CD4-positive, alpha-beta T cell treated with Interferon gamma for 1 hour (primary cell): ENCODE measurements at places on chromosomes 1 and 21.

- no peak for DNase-seq
Measured at GRCh38 chr1:177444997-177445746, 274.4 kb downstream of the BRINP2 start.

DNA sequence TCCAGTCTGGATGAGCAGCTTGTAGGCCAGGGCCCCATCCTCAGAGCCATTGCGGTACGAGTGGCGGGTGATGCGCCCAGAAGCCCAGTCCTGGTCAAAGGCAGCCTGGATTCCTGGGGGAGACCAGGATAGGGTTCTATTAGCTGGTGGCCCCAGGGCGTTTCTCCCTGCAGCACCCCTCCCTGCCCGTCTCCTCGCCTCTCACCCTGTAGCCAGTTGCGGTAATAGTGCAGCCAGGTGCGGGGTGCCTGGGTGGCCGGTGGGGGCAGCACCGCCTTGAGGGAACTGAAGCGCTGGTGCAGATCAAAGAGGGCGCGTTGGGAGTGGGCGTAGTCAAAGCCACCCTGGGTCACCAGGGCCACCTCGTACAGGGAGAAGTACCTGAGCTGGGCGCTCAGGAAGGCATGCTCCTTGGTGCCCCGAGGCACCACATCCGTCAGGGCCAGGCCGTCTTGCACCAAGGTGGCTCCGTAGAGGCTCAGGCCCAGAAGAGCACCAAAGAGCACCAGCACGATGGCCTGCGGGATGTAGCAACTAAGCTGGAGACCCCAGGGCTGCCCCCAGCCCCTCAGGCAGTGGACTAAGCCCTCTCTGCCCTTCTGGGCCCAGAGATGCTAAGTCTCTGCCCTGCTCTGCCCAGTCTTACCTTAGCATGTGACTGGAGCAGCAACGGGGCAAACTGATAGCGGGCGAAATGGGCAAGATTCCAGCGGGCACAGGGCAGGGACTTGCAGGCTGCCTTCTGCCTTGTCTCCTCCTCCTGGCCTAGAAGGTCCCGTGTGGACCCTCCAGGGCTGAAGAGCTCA, 15.7 kb downstream of the PTCH2 start:
- no peak for DNase-seq

- DNase-seq, result no peak
Measured at GRCh38 chr21:15768045-15768601, 38.3 kb downstream of the USP25 start.

GRCh38 chr1:234609691-234610042, 311 bp downstream of the IRF2BP2 start:
- no peak for DNase-seq

GRCh38 chr1:156813750-156814570, 2.7 kb downstream of the SH2D2A start:
- peak; percentile 65 for DNase-seq

DNA sequence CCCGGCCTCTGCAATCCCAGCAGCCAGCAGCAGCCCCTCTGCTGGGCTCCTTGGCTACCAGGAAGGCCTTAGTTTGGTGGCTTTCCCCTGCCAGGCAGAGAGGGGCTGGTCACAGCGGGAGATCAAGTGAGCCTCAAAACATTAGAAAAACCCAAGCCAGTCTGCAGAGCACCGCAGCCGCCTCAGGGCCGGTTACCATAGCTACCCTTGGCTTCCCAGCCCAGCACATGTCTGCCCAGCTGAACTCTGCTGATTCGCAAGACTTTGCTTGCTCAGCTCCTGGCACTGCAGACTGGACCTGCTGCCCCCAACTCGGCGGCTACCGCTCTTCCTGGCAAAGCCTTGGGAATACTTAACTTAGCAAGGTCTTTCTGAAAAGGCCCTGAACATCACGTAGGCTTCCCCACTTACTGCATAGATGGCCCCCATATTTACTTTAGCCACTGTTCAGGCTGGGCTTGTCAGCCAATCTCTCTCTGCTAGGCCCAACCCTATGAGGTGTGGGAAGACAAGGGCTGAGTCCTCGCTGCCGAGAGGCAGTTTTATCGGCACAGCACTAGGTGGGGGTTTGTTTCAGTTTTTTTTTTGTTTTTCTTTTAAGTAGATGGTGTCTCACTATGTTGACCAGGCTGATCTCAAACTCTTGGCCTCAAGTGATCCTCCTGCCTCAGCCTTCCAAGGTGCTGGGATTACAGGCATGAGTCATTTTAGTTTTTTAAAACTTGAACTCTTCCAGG, 28.6 kb upstream of the PLEKHG5 start:
- no peak for DNase-seq

DNA sequence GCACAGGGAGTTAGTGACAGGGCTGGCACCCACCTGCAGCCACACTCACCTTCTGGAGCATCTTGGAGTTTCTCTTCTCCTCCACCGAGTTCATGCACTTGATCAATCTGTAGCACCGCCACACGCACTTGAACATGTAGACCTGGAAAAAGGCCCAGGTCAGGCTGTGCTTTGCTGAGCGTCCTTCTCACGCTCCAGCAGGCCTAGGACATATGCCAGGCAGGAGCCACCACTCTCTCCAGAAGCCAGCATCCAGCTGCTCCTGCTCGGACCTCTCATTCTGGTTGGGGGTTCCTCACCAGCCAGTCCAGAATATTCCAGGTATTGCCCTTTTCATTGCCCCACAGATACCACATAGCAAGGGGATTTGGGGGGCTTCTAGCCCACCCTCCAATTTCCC, 11.7 kb upstream of the MATN1 start:
- DNase-seq, result no peak

GRCh38 chr1:67162954-67163353, 3.3 kb upstream of the IL23R start:
- no peak for DNase-seq

GRCh38 chr1:239944666-239945065, 147.0 kb upstream of the FMN2 start:
- no peak for DNase-seq
